ENCODE measurements at places on chromosomes 1 and 21. TPM values are rescaled to one million over a fixed set of nuclear protein-coding genes. Genes with fewer than 3 reads are reported as not detected.

GRCh38 chr21:28152732-28153131, 839.9 kb downstream of the LTN1 start:
- no peak for DNase-seq

DNA sequence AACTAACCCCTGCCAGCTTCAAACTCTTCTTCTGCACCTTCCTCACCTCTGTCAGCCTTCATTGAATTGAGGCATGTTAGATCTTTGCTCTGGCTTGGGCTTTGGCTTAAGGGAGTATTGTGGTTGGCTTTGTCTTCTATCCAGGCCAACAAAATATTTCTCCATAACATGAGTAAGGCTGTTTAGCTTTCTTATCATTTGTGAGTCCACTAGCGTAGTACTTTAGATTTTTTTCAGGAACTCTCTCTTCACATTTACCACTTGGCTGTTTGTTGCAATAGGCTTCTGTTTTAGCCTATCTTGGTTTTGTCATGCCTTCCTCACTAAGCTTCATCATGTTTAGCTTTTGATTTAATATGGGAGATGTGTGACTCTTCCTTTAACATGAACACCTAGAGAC, 417.5 kb downstream of the NCAM2 start:
- DNase-seq = no peak

DNA sequence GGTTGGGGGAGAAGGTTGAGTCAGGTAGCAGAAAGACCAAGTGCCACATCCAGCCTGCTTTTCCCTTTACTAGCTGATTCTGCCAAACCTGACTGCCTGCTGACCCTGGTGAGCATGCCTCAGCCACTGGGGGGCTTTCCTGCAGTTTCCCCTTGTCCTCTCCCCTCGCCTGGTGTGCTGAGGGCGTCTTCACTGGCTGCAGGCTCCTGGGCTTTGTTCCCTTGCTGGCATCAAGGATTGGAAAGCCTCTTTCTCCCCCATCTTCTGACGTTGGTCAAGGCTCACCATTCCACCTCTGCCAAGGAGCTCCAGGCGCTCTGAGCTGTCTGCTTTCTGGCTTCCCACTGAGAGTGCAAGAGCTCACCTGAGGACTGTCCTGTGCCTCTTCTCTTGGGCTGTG, 28.4 kb downstream of the MAN1C1 start:
- DNase-seq = no peak

DNA sequence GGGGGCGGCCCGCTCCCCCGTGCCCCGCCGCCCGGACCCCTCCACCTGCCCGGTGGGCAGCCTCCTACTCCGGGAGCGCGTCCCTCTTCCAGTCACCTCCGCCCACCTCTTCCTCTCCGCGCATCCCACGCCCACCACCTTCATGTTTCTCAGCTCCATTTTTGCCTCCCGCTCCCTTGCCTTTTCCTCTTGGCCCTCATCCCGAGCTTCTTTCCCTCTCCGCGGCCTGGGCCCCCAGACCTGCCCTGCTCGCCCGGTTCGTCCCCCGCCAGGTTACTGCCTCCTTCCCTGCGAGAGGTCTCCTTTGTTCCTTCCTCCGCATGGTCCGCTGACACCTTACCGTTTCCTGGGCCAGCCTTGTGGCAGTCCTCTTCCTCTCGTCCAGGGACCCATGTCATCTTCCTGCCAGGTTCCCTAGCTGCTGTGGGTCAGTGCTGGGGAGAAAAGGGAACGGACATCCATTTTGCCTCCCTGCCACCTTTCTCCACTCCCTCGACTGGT, 563 bp downstream of the QSOX1 start:
- DNase-seq = peak; percentile 36

DNA sequence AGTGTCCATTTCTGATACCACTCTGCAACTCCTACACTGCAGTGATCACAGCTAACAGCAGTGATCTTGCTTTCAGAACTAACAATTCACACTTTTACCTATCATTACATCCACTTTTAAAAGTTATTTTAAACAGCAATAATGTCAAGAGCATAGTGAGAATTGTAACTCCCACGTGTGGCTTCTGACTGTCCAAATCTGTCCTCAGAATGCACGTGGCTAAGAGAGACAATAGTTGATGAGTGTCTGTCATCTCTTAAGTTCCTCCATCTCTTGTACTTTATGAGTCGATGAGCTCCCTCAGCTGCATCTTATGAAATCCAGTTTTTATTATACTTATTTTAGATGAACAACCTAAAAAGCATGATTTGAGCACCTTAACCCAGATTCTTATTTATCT, 16.5 kb upstream of the CFHR5 start:
- DNase-seq = no peak

Gene TCHH
- total RNA-seq = not detected

Gene FMO4
- 2.0 TPM for total RNA-seq

Gene SYT14
- 0.23 TPM for total RNA-seq
